Activated CD8-positive, alpha-beta memory T cell treated with anti-CD3 and anti-CD28 coated beads, Interleukin-2, amount 10 ng/mL, durations not matched to agents 7 days and 5 days (primary cell): ENCODE measurements at places on chromosomes 16 and 17.

DNA sequence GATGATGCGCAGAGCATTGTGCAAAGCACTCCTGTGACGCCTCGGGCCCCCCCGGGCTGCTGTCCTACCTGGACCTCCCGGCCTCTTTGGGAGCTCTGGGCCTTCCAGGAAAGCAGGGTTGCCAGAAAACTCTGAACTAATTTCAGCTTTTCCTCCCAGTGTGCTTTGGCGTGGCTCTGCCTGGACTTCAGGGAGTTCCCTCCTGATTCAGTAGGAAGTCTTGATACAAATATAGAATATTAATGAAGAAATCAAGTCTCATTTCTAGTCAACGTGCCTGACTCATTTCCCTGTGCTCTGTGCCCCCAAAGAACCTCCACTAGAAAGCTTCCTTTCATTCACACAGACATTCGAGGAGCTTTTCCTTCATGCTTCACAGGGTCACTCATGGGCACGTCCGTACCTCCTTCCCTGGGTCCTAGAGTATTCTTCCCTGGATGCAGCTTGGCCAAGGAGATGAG, 84.0 kb upstream of the NOL11 start:
- DNase-seq: no peak

GRCh38 chr16:20901068-20901435, 481 bp downstream of the LYRM1 start:
- DNase-seq: no peak

- no peak for DNase-seq
Measured at GRCh38 chr16:73047536-73048291, at the start of gene ZFHX3. Gene ZFHX3, minus strand, starts transcription at chr16:73048128. Its CDS starts 87,983 bp downstream, at chr16:72960145.

GRCh38 chr17:28372203-28372944, 880 bp downstream of the SARM1 start:
- peak; percentile 46 for DNase-seq

GRCh38 chr17:6558276-6558675, 1.9 kb upstream of the PITPNM3 start:
- no peak for DNase-seq

DNA sequence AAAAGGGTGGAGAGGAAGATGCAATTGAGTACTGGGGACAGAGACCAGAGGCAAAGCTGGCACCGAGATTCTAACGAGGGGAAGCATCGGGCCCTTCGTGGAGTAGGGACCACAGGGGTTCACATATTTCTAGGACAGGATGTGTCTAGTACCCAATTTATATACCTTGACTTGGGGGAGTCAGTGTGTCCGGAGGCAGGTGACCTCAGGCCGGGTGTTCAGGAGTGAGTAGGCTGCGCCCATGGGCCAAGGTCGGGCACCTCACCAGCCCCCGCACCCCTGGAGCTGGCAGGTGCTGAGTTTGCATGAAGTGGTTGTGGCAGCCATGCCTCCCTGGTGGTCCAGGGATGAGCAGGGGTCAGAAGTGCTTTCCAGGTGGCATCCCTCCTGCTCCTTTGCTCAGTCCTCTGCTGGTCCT, 8.6 kb upstream of the NXPH3 start:
- no peak for DNase-seq

DNA sequence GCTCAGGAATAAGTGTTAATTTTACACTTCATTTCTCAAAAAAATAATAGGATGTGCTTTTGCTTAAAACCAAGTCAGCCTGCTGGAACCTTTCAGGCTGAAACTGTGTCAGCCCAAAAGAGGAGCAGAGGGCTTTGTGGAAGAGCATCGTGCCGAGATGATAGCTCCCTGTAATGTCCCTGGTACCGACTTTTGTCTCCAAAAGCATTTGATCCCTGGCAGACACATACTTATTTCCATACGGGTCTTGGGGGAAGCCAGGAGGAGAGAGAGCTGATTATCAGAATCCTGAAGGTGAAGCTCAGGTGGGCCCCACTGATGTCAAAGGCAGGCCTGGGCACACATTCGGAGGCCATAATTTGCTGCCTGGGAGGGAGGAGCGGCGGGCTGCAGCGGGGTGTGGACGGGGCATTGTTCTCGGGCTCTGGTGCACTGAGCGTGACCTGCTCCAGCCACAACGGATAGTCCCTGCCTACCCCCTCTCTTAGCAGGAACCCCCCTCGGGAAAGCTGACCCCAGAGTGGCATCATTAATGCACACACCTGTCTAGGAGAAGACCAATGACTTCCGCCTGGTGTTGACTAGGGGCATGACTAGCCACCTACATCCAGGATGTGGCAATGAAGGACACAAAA, 155.9 kb downstream of the C16orf78 start:
- no peak for DNase-seq

- DNase-seq: no peak
Measured at GRCh38 chr16:49799172-49799571, 56.7 kb downstream of the ZNF423 start.

- DNase-seq: peak; percentile 92
Measured at GRCh38 chr17:21280081-21280518, 4.4 kb upstream of the MAP2K3 start.
